ENCODE measurements at places on chromosomes 3 and 15.

DNA sequence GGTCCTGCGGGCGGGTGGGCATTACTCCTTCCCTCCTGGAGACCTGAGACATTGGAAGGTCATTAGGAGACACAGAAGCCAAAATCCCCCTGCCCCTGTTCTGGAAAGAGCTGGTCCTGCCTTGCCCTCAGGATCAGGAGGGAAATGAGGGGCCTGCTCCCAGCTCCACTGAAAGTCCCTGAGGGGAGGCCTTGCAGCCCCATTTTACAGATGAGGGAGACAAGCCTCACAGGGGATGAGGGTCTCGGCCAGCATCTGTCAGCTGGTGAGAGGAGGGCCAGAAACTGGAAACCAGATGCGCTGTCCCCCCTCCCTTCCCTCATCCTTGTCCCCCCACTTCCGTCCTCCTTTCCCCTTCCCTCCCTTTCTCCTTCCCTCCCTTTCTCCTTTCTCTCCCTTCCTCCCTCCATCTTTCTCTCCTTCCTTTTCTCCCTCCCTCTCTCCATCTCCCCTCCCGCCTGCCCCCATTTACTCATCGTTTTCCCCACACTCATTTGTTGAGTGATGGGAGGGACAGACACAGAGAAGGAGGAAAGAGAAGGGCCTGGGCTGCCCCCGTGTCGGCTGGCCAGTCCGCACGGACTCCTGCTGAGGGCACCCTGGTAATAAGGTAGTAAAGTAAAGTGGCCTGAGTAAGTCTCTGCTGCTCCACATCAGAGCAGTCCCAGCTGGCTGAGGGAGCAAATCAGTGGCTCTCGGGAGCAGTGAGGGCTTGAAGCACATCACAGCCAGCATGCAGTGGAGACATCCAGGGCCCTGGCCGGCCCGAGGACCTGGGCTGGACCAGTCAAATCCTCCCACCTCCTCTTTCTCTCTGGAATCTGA is 112.4 kb upstream of the ALDH1A3 start:
- DNase-seq = no peak

GRCh38 chr3:99846477-99847160 is 29.0 kb downstream of the CMSS1 start:
- DNase-seq = no peak

DNA sequence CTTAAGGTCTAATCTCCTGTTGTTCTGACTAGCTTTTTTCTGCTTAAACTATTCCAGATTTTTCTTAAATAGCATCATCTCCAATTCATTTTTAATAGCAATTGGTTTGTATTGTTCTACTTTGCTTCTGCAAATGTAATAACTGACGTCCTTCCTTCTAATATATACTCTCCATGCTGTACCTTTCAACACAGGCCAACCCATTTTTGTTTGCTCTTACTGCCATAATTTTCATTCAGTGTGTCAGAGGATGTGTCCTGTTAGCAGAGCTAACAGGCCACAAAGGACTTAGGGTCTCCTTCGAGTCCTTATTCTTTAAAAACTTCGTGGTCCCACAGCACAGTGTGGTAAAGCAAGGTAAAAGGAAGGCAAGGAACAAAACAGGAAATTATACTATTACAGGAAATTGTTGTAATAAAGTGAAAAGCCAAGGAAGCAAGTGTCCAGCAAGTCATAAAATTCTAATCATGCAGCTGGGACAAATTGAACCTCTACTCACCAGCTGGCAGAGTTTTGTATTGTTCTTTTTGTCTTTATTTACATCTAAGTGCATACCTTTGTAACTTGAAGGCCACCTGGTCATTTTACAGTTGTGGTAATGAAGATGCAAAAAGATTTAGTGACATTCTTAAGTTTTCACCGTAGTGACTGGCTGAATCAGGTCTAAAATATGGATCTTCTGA is 64.9 kb upstream of the ZBTB20 start:
- DNase-seq = no peak

DNA sequence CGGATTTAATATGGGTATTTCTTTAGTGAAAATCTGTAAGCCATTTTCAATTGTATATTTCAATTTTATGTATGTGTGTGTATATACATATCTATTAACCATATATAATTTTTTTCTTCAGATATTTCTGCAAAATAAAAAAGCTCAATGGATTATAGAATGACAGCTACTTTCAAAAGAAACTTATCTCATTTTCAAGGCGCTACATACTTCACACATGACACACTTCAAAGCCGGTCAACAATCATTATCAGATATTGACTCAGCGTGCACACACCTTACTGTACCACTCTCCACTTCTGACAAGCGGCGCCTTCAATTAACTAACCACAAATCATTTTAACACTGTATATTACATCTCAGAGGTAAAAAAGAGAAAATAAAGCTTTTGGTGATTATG is 39.6 kb downstream of the ATP13A3 start:
- DNase-seq = no peak

DNA sequence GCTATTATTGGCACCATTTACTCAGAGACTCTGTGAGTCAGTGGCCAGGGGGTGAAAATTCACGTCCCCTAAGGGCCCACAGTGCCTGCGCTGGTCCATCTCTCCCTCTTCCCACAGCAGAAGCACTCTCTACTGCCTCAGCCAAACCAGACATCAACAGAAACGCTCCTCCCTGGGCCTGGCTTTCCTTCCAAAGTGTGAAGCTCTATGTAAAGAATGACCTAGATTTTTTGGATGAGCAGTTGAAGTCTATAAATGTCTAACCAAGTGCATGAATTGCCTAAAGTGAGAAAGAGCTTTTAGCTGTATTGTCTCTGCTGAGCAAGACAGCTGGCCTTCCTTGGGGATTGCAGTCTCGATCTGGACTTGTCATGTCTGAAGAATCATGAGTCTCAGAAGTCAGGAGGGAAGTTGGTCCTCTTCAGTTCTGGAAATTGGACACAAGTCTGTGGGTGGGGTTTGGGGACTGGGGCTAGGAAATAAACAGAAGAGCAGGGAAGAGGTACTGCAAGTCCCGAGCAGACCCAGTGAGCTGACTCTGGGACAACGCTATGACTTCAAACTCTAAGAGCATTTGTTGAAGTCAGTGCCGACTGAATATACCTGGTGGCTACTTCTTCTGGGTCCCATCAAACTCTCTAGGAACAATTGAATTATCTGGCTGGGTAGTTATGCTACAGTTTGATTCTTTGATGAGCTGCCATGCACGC is 29.0 kb downstream of the RASGRP1 start:
- DNase-seq = no peak

GRCh38 chr3:133855002-133855370 is 40.7 kb downstream of the RAB6B start:
- DNase-seq = no peak
